ENCODE measurements at places on chromosomes 6 and 20.

DNA sequence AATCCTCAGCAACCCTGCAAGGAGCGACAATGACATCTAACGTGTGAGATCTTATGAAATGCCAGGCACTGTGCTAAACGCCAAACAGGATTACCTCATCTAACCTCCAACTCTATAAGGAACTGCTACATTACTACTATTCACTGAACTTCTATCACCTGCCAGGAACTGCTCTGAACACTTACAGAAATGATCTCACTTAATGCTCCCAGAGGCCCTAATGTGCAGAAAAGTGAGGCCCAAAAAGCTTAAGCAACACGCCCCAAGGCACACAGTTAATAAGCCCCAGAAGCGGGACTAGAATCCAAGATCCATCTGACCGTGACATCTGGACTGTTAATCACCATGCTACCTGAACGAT, 28.5 kb downstream of the TRAM2 start:
- peaks cover 73% of the 10 kb centered on the region for H3K4me1 ChIP-seq
- no peak overlapping the region for H3K27ac ChIP-seq
- H3K4me3 ChIP-seq, result no peak overlapping the region
- peaks cover 8% of the 10 kb centered on the region for H3K36me3 ChIP-seq

DNA sequence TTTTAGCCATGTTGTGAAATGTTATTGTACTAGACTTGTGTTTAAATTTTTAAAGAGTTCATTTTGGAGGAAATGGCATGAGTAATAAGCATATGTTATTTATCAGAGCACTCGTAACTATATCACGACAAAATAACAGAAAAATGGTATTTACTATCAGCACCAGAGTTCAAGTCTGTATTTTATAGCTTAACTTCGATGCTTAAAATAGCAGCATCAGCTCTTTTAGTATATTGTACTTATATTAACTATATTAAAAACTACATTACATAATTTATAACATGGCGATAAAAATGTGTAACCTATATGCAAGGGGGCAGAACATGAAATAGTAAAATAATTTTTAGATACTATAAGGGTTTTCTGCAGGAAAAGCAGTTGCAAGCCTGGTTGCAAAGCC, 52.9 kb downstream of the ABRACL start:
- no peaks in the 10 kb centered on the region for H3K27me3 ChIP-seq
- no peak overlapping the region for H3K27ac ChIP-seq
- DNase-seq, result no peak
- H3K36me3 ChIP-seq, result no peaks in the 10 kb centered on the region

DNA sequence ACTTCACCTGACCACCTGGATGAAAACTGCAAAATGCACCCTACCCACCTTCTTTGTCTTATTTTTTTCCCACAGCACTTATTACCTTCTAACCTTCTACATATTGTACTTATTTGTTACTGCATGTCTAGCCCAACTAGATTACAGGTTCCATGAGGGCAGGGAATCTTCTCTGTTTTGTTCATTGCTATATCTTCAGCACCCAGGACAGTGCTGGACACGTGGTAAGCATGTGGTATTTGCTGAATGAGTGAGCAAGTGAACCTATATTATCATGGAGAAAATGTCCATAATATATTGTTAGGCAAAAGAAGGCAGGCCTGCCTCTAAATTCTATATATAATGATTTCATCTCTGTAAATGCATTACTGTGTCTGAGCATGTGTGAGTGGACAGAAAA, 107.0 kb downstream of the TRERF1 start:
- H3K27me3 ChIP-seq, result peaks cover 4% of the 10 kb centered on the region
- peaks cover 3% of the 10 kb centered on the region for H3K36me3 ChIP-seq
- peak overlapping the region; percentile 51 for H3K27ac ChIP-seq

GRCh38 chr20:39036011-39036410, 73.9 kb downstream of the DHX35 start:
- H3K27ac ChIP-seq, result no peak overlapping the region
- no peaks in the 10 kb centered on the region for H3K27me3 ChIP-seq
- H3K36me3 ChIP-seq, result peaks cover 31% of the 10 kb centered on the region
- no peak overlapping the region for H3K4me3 ChIP-seq
- H3K4me1 ChIP-seq, result no peaks in the 10 kb centered on the region
- DNase-seq, result no peak

GRCh38 chr20:61818746-61819573, 246.7 kb downstream of the TAF4 start:
- DNase-seq, result no peak
- H3K27ac ChIP-seq, result no peak overlapping the region
- H3K36me3 ChIP-seq, result no peaks in the 10 kb centered on the region

GRCh38 chr6:156878681-156879080, 101.5 kb downstream of the ARID1B start:
- H3K4me3 ChIP-seq, result no peak overlapping the region
- no peaks in the 10 kb centered on the region for H3K36me3 ChIP-seq
- no peak for DNase-seq

GRCh38 chr6:132459605-132459952, 53.3 kb downstream of the STX7 start:
- peaks cover 49% of the 10 kb centered on the region for H3K36me3 ChIP-seq
- DNase-seq, result no peak
- peaks cover 9% of the 10 kb centered on the region for H3K4me1 ChIP-seq
- no peaks in the 10 kb centered on the region for H3K27me3 ChIP-seq
- H3K4me3 ChIP-seq, result no peak overlapping the region

DNA sequence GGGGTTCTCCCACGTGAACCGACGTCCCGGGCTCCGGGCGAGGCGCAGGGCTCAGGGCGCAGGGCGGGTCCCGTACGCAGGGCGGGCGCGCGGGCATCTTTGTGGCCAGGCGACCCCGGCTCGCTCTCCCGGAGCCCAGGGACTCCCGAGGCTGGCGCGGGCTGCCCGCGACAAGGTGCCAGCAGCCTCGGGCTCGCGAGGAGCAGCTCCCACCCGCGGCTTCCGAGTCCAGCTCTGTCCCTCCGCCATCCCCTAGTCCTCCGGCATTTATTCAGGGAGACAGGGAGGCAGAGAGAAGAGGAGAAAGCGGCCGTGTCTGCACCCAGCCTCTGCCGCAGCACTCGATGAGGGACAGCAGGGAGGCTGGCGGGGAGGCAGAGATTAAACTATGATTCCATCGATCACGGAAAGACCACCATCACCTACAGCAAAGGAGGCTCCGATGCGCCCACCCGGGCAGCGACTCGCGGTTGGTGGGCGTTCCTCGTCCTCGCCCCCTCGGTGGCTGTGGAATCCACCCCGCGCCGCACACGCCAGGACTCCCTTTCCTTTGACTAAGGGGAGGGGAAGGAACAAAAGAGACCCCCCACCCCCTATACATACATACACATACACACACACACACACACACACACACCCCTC, 1.1 kb downstream of the RGS17 start:
- no peaks in the 10 kb centered on the region for H3K36me3 ChIP-seq
- peaks cover 49% of the 10 kb centered on the region for H3K4me1 ChIP-seq
- DNase-seq, result peak; percentile 17

DNA sequence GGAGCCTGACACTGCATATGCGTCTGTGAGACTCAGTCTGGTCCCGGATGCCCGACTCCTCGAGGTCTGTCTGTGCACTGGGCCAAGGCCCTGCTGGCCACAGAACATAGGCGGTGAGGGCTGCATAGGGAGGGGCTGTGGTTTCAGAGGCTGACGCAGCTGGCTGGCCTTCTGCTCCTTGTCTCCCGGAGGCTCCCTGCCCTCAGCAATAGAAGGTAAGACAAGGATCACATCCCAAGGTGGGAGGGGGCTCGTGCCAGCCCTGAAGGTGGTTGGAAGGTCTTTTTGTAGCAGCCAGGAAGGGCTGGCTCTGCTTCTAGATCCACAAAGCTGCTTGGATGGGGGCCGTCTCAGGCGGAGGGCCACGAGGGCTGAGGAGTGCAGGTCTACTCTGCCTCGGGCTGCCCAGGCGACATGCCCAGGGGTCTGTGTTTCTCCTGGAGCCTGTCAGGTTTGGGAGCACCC, 239.8 kb upstream of the SULF2 start:
- H3K36me3 ChIP-seq, result no peaks in the 10 kb centered on the region
- H3K27ac ChIP-seq, result no peak overlapping the region
- no peak for DNase-seq
- H3K4me1 ChIP-seq, result no peaks in the 10 kb centered on the region

DNA sequence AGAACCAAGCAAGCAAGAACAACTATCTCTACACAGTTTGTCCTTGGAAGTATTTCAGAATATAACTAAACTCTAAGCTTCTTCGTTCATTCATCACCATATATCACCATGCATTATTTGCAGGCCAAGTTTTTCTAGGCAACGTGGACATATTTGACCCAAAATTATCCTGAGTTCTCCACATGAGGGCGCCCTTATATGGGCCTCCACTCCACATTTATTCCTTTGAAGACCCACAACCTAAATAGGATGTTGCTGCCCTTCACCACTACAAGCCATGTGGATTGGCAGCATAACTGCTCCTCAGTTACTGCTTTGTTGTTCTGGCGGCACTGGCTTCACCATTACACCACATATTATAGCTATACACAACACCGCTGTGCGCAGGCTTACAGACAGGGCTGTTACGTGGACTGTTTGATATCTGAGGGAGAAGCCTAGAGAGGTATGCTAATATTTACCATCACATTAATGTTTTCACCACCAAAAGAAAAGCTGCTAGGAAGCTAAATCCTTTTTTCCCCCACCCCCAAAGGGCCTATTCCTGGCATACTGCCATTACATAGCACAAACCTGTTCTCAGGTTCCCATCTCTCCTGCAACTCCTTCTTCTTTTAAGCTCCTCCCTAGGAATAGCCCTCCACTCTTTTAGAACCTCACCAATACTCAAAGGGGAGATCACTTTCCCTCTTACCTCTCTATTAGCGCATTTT, 411.7 kb downstream of the C6orf118 start:
- no peaks in the 10 kb centered on the region for H3K27me3 ChIP-seq
- DNase-seq, result no peak
- H3K4me1 ChIP-seq, result no peaks in the 10 kb centered on the region
- H3K4me3 ChIP-seq, result no peak overlapping the region
- no peaks in the 10 kb centered on the region for H3K36me3 ChIP-seq

DNA sequence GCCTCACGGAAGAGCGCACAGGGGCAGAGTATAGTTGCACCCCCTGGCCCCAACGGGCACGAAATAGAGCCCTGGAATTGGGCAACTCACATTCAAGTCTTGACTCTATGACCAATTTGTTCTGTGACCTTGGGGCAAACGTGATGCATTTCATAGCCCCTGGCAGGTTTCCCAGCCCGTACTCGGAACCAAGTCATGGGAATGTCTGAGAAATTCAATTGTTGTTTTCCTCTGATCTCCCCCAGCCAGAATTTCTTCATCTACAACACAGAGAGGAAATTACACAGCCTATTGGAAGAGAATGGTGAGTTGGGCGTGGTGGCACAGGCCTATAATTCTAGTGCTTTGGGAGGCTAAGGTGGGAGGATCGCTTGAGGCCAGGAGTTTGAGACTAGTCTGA, 322.3 kb upstream of the SULF2 start:
- DNase-seq, result no peak
- H3K27ac ChIP-seq, result no peak overlapping the region
- no peaks in the 10 kb centered on the region for H3K27me3 ChIP-seq
- no peak overlapping the region for H3K4me3 ChIP-seq
- H3K4me1 ChIP-seq, result no peaks in the 10 kb centered on the region
- H3K36me3 ChIP-seq, result no peaks in the 10 kb centered on the region

GRCh38 chr6:684831-685636, 7.9 kb downstream of the EXOC2 start:
- no peaks in the 10 kb centered on the region for H3K36me3 ChIP-seq
- peaks cover 61% of the 10 kb centered on the region for H3K4me1 ChIP-seq
- no peak for DNase-seq
- H3K4me3 ChIP-seq, result peak overlapping the region; percentile 52
- peaks cover 2% of the 10 kb centered on the region for H3K27me3 ChIP-seq

- peaks cover 5% of the 10 kb centered on the region for H3K36me3 ChIP-seq
- peak overlapping the region; percentile 91 for H3K4me3 ChIP-seq
- DNase-seq, result no peak
- peaks cover 76% of the 10 kb centered on the region for H3K4me1 ChIP-seq
- H3K27ac ChIP-seq, result peak overlapping the region; percentile 98
- peaks cover 28% of the 10 kb centered on the region for H3K27me3 ChIP-seq
Observed at GRCh38 chr6:158645064-158646022, 800 bp upstream of the DYNLT1 start.

DNA sequence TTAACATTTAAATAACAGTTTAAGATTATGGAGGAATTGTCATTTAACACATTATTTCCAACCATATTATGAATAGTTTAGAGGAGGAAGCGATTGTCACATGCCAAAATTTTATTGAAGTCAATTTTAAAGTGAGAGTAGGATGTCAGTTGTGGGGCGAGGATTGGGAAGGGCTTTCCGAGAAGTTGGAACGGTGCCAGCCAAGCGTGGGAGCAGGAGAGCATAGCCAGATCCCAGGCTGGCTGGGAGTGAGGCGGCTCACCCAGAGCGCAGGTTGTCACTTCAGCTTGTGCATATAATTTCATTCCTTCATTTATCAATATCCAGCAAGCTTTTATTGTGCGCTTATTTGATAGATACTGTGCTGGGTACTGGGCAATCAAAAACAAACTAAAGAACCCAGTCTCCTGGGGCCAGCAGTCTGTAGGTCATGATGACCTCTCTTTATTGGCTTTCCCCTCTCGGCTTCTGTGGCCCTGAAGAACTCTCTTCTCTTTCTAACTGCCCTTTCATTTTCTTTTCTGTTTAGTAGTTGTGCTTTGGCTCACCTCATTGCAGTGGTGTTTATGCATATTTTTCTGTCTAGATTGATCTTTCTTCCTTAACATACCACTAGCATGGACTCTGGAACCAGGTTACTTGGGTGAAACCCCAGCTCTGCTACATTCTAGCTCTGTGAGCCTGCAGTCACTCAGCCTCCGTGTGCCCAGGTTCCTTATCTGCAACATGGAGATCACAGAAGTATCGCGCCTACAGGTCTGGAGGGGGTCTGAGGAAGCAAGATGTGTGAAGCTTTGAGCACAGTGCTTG, 6.4 kb downstream of the CEP43 start:
- no peak overlapping the region for H3K4me3 ChIP-seq
- DNase-seq, result no peak
- H3K27me3 ChIP-seq, result peaks cover 2% of the 10 kb centered on the region
- H3K27ac ChIP-seq, result no peak overlapping the region
- peaks cover 8% of the 10 kb centered on the region for H3K4me1 ChIP-seq
- H3K36me3 ChIP-seq, result peaks cover 13% of the 10 kb centered on the region

DNA sequence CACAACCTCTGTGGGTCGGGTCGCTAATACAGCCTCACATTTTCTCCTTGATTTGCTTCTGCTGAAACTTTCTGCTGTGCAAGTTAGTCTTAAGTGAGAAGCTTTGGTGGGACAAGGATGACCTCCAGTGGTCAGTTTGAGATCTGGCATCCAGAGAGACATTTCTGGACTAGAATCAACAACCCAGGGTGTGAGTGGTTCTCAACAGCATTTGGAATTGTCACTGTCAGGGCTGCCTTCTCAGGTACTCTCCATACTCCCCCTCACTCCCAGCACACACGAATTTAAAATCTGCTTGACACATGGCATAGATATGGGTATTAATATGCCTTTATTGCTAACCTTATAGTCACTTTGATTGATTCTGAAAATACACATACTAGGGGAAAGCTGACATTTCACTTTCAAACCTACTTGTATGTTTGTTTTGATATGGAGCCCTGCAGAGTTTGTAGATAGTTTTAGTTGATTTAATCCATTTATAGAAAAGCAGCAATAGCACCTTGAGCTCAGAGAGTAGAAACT, 13.2 kb downstream of the OTOR start:
- H3K36me3 ChIP-seq, result no peaks in the 10 kb centered on the region
- H3K27me3 ChIP-seq, result peaks cover 2% of the 10 kb centered on the region
- H3K27ac ChIP-seq, result no peak overlapping the region
- no peak overlapping the region for H3K4me3 ChIP-seq

Data from immature natural killer cell (primary cell).